Kidney glomerular epithelial cell (primary cell): ENCODE measurements at places on chromosomes 7 and 10.

- DNase-seq = no peak
These were observed 19.1 kb downstream of the UBE2H start for GRCh38 chr7:129933627-129934026.

- no peak for DNase-seq
These were observed 28.8 kb upstream of the ZNF488 start for GRCh38 chr10:47412869-47413268.

DNA sequence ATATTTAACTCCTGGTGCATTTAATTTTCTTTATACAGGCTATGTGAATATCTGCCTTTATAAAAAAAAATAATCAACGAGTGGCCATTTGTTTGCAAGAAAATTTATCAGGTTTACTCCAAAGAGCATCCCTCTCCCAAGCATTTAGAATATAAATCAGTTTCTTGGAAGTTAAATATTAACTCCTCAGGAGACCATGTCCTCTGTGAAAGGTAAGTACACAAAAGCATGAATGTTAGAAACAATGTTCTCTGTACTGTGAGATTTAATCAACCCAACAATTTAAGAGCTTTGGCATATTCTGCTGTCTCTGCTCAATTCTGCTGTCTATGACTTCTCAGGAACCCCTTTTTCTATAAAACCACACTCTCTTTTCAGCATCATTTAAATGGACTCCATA lies 119.3 kb upstream of the LAMB4 start:
- no peak for DNase-seq

DNA sequence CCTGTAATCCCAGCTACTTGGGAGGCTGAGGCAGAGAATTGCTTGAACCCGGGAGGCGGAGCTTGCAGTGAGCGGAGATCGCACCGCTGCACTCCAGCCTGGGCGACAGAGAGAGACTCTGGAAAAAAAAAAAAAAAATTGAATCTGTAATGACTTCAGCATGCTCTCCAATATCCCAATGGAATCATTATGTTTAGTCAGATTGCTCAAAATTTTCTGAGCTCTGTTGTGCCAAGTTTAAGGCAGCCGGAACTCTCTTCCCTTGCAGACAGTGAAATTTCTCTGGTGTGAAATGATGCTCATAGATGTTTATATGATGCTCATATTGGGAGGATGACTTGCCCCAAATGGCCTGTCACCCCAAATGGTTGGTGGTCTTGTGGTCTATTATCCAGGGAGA lies 180.9 kb downstream of the CTTNBP2 start:
- no peak for DNase-seq

- no peak for DNase-seq
These were observed 138.6 kb downstream of the CUBN start for GRCh38 chr10:16991011-16991410.

GRCh38 chr10:126691456-126691855 lies 21.0 kb upstream of the C10orf90 start:
- DNase-seq = no peak

DNA sequence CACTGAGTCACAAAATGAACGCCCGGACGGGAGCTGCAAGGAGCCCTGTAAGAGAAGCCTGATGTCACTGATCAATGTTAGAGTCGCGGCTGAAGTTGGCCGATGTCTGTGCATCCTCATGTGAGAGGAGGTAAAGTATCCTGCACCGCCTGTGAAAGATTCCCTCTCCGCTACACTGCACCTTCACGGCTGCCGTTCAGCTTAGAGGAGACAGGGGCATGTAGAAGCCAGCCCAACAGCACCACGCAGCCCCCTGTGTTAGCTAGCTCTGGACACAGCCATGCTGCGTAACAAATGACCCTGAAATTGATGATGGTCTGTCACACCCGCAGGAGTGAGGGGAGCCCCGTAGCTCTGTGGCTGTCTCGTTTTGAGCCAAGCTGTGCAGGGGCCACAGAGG lies 81.5 kb upstream of the DIP2C start:
- no peak for DNase-seq

GRCh38 chr7:118214833-118215182 lies 9.7 kb upstream of the ANKRD7 start:
- DNase-seq = peak; percentile 39

GRCh38 chr10:102085336-102085735 lies 20.2 kb downstream of the HPS6 start:
- no peak for DNase-seq

- no peak for DNase-seq
These were observed 17.3 kb downstream of the PRSS58 start for GRCh38 chr7:142240546-142240945.

DNA sequence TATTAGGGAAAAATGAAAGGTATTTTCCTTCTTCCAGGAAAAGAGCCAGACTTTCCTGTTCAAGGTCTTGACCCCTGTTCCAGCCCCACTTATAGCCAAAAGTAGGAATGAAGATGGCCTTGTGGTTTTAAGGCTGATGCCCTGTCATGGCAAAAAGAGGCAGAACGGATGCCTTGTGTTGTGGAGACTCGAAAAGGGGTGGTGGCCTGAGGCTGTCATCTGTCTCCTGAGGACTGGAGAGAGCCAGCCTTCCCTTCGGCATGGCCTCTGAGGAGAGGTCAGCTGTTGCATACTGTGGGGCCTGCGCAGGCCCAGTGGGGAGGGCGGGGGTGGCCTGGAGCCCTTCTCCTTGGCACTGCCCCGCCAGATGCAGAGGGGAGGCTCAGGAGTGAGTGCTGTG lies 166.0 kb upstream of the EEPD1 start:
- no peak for DNase-seq

- no peak for DNase-seq
These were observed 18.7 kb downstream of the ZMIZ2 start for GRCh38 chr7:44767134-44767911.

GRCh38 chr7:631291-631711 lies 95.2 kb upstream of the DNAAF5 start:
- no peak for DNase-seq

DNA sequence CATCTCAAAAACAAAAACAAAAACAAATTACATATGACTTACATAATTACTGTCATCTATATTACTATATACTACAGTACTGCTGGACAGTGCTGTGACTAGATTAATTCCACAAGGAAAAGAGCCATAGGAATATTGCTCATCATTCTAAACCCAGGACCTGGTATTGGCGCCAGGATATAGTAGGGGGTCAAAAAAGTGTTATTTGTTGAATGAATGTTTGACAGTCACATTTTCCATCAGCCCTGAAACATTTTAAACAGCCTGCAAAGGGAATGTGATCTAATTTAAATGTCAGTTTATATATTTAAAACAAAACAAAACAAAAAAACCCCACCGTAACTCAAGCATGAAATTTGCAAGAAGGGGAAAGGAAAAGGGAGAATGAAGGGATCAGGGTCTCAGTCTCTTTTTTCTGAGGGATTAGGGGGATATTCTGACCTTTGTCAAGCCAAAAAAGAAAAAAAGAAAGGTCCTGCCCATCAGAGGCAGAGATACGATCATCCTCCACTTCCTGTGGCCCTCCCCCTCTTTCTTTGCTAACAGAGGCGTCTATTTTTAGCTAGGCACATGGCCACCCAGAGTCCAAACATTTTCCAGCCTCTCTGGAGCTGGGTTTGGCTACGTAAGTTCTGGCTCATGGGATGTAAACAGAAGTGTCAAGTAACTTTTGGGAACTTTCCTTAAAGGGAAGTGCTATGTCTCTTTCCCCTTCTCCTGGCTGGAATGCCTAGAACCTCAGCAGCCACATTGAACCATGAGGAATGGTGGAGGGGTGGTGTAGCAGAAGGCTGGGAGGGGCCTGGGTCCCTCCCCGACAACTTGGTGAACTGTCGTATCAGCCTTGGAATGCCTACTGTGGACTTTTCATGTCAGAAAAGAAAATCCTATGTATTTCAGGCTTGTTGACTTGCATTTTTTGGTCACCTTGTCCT lies 44.6 kb upstream of the DLG5 start:
- DNase-seq = peak; percentile 6

GRCh38 chr7:136234040-136234439 lies 256.9 kb upstream of the MTPN start:
- DNase-seq = no peak

- no peak for DNase-seq
These were observed 15.6 kb downstream of the ADAM8 start for GRCh38 chr10:133260895-133261725.

- DNase-seq = no peak
These were observed 25.9 kb downstream of the ST8SIA6 start for GRCh38 chr10:17428351-17429097.

- DNase-seq = no peak
These were observed 594.9 kb downstream of the LRMDA start for GRCh38 chr10:76026176-76026771.

DNA sequence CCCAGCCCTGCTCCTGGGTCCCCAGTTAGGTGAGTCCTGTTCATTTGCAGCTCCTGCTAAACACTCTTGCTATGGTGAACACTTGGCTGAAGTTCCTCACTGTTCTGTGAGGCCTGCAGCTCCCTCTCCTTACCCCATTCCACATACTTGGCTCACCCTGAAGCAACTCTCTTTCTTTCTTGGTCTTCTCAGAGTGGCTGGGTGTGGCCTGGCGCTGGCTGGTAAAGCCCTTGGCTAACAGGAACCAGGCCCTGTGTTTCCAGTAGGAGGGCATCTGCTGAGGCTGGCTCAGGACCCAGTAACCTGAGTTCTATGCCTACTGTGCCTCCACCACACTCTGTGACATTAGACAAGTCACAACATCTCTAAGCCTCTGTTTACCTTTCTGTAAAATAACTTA lies 53.1 kb upstream of the COL13A1 start:
- no peak for DNase-seq

DNA sequence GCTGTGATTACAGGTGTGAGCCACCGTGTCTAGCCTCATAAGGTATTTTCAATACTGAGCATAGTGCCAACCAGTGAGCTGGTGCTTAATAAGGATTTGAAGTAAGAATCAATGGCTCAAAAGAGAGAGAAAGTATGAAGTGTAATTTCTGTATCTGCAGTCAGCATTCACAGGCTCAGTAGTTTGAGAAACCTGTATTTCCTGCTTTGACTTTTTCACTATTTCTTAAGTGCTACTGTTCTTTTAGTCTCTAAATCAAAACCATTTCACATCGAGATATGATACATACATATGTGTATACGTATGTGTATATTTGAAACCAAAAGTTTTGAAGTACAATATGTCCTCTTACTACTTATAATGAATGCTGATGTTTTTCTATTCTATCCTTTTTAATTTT lies 189.9 kb downstream of the PPP1R9A start:
- no peak for DNase-seq

- no peak for DNase-seq
These were observed 27.6 kb upstream of the RNF32 start for GRCh38 chr7:156612930-156613329.

GRCh38 chr7:149489391-149490024 lies 8.1 kb downstream of the ZNF746 start:
- DNase-seq = no peak

DNA sequence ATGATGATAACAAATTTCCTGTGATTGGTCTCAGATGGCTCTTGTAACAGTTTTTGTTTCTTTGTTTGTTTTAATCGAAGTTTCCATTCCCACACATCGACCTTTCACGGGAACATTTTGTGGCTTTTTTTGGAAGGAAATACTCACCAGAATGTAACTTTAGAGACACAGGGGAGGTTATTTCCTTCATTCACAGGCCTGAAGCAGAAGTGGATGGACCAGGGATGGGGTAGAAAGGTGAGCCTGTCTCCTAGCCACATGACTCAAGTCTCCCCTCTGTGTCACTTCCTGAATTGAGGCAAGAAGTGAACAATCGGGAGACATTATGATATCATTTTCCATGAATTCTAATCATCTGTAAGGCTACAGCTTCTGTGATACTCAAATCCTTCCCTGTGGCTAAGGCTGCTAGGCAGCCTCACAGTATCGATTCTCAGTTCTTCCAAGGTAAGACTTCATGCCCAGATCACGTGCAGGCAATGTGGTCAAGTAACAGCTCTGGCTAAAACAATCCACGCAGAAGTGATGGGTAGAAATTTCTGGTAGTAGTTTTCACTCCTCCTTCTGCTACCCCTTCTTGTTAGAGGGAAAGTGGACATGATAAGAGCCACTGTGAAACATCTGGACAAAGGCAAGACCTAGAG lies 203.9 kb upstream of the NEBL start:
- peak; percentile 16 for DNase-seq

GRCh38 chr7:149284343-149284742 lies 22.3 kb downstream of the ZNF783 start:
- DNase-seq = no peak

- no peak for DNase-seq
These were observed 587.0 kb downstream of the SDK1 start for GRCh38 chr7:3888096-3888495.

GRCh38 chr7:85464042-85464651 lies 277.3 kb upstream of the SEMA3D start:
- peak; percentile 1 for DNase-seq

DNA sequence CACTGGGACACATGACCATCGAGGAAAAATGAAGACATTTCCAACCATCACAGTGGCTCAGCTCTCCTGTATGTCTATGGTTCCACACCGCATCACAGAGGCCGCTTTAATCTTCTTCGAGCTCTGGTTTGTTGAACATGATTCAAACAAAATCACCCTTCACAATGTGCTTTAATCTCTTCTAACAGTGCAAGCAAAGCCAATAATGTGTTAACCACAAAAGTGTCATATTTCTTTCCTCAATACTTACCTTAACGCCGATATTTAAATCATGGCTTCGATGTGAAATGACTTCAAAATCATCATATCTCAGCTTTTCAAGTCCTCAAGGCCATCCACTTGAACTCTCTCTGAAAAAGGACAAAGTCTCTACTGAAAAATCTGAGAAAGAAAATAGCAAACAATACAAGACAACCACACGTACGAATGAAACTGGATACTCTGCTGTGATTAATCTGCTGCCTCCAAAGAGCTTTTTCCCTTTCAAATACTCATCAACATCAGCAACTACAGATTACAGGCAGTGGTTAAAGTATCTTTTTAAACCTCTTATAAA lies 23.0 kb upstream of the SVIL start:
- no peak for DNase-seq

DNA sequence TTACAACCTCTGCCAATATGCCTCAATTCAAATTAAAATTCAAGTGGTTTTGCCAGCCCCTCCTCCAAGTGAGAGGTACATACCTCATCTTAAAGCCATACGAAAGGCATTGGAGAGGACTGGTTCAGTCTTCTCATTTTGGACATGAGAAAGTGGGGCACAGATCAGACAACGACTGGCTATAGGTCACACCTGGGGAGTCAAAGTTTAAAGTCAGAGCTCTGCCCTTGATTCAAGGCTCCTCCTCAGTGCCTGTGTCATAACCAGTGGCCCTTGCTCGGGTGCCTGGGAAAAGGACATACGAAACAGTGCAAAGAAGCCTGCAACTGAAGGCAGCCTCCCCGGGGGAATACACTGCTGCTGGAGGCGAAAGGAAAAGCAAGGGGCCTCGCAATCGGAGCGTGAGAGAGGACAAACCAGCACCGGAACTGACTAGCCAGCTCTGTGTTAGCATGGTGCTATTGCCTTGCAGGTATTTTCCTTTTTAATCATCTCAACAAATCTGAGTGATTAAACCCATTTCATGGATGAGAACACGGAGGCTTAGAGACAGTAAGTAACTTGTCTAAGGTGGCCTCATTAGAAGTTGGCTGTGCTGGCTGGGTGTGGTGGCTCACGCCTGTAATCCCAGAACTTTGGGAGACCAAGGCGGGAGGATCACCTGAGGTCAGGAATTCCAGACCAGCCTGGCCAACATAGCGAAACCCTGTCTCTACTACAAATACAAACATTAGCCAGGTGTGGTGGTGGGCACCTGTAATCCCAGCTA lies 1.1 kb upstream of the MTPAP start:
- DNase-seq = no peak

GRCh38 chr10:86970982-86971231 lies 2.6 kb downstream of the ADIRF start:
- no peak for DNase-seq
